ENCODE measurements at places on chromosomes 2 and 18.

GRCh38 chr2:222424729-222425671 lies 657 bp downstream of the SGPP2 start:
- DNase-seq = peak; percentile 86

GRCh38 chr2:39568561-39569006 lies 97.1 kb upstream of the TMEM178A start:
- DNase-seq = peak; percentile 18

DNA sequence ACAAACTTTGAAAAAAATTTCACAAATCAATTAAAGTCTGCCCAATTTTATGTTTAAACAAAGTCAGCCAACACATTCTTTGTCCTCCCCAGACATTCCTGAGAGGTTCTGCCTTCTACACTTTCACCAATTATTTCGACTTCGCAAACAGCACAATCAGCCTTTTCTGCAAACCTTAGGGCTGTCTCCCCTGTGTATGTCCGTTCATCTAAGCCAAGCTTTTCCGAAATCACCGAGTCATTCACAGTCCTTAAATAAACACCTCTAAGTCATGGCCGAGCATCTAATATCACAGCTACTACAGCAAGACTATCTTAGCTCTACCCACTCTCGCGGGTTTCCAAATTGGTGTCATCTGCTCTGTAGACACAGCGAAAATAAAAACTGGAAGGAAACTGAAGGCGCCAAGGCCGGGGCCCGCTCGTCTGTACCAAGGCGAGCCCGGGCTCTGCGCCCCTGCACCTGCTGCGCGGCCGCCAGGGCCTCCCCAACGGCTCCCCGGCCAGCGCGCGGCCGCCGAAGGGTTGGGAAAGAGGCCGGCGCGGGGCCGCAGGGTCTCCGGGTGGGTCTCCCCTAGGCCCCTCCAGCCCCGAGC lies 730 bp downstream of the ODC1 start:
- DNase-seq = peak; percentile 76

DNA sequence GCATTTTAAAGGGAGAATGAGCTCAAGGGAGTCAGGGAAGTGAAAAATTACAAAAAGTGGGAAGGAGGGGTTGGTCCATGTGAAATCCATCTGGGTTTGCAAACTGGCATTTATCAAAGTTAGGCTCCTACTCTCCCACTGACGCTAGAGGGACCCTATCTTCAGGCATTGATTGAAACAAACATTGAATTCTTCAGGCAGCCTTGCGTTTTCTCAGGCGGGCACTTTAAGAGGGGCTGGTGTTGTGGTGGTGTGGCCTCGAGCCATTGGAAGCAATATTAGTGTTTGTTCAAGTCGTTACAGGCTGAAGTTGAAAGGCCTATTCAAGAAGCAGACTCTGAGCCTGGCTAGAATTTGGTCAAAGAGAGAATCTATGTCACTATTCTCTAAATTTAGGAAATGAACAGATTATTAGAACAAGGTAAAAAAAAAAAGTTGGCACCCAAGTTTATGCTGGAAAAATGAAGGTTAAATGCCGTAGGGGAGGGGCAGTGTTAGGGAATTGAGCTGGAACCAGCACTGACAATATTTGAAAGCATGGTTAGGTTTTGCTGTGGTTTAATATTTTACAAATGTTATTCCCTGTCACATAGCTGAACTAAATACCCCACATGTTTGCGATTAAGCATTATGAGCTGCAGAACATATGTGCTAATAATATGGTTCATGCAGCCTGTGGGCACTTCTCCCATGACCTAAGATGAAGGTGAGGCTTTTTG lies 36.8 kb downstream of the STON1 start:
- DNase-seq = no peak

- DNase-seq = no peak
Observed at GRCh38 chr2:22934747-22935146, 450.2 kb upstream of the KLHL29 start.

DNA sequence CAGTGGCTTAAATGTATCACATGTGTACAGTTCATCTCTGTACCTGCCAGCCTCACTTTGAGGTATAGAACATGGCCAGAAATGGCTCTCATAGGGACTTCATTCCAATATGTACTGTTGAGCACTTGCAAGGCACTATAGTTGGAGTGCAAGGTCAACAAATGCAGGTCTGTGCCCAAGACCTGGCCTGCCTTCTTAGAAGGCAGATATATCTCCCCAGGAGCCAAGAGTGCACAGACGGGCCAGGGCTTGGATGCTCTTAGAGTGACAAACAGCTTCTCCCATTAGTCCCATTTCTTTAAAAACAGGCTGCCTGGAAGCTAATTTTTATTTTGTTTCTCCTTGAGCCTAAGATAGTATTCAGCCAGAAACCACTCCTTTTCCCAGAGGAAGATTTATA lies 7.3 kb downstream of the TEX261 start:
- DNase-seq = no peak

DNA sequence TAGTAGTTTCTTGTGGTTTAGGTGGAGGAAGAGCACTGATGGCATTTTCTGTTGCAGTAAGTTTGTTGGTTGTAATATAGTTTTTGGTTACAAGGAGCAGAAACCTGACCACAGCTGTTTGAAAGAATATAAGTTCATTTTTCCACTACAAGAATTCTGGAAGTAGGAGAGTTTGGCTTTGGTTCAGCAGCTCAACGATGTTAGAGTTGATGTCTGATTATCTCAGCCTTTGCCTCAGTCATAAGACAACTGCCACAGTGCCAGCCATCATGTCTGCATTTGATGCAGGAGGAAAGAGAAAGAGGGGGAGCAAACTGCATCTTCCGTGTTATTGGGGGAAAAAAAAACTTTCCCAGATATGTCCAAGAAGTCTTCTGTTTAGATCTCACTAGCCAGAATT lies 119.1 kb downstream of the LYPD1 start:
- no peak for DNase-seq

DNA sequence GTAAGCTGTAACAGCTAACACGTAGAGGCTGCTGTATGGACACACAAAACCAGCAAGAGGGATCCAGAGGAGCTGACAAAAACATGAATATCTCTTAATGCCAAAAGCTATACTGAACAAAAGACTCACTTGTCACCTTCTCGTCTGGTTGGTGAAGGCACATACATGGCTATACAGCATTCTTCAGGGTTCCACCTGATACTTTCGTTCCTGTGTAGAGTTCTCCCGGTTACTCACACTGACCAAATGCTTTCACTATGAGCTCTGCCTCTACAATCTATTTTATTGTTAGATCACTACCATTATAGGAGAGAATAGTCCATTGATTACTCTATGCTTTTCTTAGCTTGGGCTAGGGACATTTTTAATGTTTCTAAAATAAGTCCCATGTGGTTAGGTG lies 193.1 kb downstream of the HNMT start:
- no peak for DNase-seq

DNA sequence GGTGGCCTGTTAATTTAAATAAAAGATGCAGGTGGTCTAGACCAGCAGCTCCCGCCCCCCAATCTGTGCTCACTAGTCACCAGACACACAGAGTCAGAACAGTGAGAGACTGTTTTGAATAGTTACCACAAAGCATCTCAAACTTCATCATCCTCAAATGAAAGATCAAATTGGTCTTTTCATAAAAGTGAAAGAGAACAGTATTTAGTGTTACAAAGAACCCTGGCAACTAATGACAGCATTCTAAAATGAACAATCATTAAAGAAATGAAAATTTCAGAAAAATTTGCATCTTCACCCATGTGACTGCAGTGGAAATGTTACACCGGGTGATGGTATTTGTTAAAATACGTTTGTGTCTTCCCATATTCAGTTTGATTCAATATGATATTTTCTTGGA lies 65.5 kb upstream of the PMAIP1 start:
- no peak for DNase-seq

GRCh38 chr2:237964194-237964577 lies 2.6 kb upstream of the UBE2F start:
- DNase-seq = no peak

GRCh38 chr2:151844211-151844896 lies 16.1 kb upstream of the ARL5A start:
- peak; percentile 69 for DNase-seq

GRCh38 chr2:239119346-239120126 lies 271.7 kb downstream of the TWIST2 start:
- DNase-seq = no peak

DNA sequence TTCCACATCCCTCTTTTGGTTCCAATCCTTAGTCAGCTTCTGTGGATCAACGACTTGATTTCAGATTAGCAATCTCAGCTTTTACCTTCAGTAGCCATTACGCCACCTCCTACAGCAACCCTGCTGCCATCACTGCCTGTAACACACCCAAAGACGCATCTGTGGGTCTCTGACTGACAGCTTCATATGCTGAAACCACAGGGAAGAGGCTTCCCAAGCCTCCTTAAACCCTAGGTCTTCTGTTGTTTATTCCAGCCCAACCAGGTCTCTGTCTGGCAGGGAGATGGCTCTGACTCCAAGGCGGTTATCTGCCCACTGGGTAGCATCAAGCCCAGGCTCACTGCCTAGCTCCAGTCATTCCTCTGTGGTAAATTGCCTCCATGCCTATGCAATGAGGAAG lies 28.6 kb upstream of the TRIB2 start:
- DNase-seq = no peak

- no peak for DNase-seq
Observed at GRCh38 chr2:128726911-128727310, 408.2 kb upstream of the HS6ST1 start.

DNA sequence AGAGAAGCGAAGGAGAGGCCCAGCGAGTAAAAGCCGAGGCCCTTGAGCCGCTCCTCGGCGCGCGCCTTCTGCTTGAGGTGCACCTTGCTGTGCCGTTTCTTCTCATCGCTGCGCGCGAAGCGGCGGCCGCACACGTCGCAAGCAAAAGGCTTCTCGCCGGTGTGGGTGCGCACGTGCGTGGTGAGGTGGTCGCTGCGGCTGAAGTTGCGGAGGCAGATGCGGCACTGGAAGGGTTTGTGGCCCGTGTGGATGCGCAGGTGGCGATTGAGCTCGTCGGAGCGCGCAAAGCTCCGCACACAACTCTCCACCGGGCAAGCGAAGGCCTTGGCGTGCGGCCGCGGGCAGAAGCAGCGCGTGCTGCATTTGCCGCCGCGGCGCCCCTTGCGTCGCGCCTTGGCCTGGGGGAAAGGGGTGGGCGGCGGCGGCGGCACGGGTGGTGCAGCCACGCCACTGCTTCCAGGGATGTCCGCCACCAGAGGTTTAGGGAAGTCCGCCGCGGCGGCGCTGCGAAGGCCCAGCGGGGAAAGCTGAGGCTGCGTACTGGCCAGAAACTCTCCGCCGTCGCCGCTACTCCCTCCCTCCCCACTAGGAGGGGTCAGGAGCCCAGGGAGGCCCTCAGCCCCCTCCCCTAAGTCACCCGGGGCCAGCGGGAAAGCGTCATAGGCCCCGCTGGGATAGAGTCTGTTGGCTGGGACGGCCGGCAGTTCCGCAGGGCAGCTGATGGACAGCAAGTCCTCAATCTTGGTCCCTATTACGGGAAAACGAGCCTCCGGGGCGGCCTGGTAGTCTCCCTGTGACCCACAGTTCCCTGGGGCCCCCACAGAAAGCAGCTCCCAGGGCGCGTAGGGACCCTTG lies 1.7 kb downstream of the EGR4 start:
- DNase-seq = peak; percentile 37

DNA sequence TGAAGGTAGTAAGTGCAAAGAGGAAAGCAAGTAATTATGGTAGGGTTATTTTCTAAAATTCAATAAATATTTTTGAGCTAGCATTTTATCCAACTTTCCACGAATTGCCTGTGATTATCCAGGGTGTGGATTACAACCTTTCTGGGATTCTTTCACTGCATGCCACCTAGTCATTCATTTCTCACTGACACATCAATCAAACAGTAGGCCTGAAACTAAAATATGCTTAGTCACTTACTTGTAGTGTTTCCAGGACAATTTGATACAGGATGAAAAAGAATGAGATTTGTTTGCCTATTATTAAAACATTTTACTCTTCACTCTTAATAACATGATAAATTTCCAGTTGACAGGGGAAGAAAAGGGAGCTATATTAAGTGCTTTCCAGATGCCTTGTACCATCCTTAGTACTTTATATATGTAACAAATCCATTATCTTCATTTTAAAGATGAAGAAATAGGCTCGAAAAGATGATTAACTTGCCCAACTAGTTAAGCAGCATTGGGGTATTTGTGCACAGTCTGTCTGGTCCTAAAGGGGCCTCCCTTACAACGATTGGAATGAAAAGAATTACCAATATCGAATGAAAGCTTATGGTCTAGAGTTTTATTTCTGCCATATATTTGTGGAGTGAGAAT lies 70.4 kb downstream of the KCTD1 start:
- no peak for DNase-seq

- no peak for DNase-seq
Observed at GRCh38 chr2:3784731-3785130, 81.4 kb downstream of the DCDC2C start.

GRCh38 chr2:114642166-114642770 lies 199.8 kb downstream of the DPP10 start:
- DNase-seq = no peak

- DNase-seq = no peak
Observed at GRCh38 chr2:160479269-160479668, 14.3 kb downstream of the RBMS1 start.

GRCh38 chr2:18172607-18173006 lies 294.1 kb downstream of the KCNS3 start:
- DNase-seq = no peak

- DNase-seq = no peak
Observed at GRCh38 chr18:56312551-56313335, 325.6 kb downstream of the TXNL1 start.

GRCh38 chr18:25735459-25735858 lies 355.0 kb downstream of the SS18 start:
- no peak for DNase-seq

- DNase-seq = peak; percentile 38
Observed at GRCh38 chr2:119184512-119184911, 26.0 kb upstream of the C1QL2 start.

DNA sequence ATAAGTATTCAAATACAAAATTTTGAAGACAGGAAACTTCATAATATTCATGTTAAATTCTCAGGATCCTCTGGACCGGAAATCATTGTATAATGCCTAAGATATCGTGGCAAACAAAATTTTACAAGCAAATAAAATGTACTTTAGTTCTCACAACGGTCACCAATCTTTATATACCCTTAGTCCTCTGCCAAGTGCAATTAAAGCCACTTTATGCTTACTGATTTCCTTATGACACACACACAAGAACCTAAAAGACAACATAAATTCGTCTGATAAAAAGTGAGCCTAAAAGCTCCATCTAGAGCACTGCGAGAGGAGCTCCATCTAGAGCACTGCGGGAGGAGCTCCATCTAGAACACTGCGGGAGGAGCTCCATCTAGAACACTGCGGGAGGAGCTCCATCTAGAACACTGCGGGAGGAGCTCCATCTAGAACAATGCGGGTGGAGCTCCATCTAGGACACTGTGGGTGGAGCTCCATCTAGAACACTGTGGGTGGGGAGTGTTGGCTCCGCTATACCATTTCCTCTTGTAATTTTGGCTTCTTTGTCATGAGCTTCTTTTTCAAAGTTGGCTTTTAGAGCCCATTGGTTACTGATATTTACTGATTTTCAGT lies 15.9 kb downstream of the ATP8B1 start:
- DNase-seq = no peak
